AG09309 (cell line): ENCODE measurements at places on chromosomes 1 and 21.

- no peak for DNase-seq
Observed at GRCh38 chr1:201408834-201409200, 9.7 kb upstream of the LAD1 start.

DNA sequence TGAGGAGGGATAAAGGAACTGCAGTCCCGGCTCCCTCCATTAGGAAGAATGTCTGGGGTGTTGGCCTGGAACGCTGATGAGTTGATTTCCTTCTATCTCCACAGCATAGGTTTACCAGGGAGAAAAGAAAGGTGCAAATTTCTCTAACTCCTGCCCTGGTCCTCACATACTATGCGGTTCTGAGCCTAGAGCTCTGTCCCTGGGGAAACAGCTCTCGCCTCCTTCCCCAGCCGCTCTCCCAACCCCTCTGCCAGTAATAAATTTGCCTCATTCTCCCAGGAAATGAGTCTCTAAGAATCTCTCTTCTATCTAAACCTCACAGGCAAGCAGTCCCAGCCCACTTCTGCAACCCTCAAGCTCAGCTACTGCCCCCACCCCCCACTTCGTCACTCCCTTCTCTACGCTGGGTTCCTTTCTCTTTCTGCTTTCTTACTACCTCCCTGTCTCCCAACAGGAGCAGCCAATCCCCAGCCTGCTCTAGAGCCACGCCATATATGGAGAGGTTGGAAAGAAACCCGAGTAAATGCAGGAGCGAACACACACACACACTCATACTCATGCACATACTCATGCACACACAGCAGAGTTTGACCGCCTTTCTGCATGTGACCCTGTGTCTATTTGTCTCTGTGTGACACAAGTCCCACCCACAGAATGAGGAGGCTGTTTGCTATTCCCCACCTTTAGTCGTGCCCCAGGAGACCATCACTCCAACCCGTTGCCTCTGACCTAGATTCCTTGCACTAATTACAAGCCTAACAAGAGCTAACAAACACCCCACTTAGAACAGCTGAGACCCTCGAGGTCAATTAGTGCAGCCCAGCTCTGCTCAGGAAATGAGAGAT is 13.4 kb downstream of the PLEKHO1 start:
- peak; percentile 97 for DNase-seq

DNA sequence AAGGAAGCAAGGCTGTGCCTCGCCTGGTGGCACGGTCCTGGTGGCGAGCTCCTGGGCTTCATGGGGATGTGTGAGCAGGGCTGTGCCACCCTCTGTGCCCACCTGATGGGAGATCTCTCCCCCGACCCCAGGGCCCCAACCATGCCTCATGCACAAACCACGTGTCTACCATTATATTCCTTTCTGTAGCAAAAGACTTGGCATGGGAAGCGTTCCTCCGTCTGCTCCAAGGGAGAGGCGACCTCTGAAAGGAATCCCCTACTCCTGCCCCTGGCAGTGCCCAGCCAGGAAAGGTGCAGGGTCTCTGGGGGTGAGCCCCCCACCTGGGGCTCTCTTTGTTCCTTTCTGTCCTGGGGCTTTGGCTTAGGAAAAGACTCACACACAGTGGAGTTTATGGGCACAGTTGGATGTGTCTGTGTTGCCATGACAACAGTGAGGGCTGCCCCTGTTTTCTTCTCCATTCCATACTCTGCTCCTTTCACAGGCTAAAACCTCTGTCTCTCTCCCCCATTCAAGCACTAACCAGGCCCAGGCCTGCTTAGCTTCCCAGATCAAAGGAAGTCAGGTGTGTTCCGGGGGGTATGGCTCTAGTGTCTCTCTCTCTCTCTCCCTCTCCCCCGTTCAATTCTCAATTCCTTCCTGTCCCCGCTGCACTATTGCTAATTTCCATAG is 21.4 kb upstream of the LRRN2 start:
- no peak for DNase-seq

GRCh38 chr1:40317394-40318074 is 448 bp upstream of the COL9A2 start:
- DNase-seq: no peak

DNA sequence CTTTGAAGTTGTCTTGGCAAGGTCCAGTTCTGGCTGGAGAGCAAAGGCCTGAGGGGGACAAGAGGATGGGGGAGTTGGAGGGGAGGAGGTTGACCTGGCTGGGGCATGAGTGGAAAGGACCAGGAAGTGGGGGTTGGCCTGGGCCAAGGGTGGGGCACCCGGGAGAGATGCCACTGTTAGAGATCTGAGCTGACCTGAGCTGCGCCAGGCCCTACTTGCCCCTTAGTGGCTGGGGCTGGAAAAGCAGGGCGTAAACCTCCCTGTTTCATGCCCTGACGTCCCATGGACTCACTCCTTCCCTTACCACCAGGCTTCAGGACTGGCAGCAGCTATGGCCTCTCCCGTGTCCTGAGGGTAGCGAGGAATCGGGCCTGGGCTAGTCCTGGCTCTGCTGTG is 16.9 kb downstream of the FAAH start:
- no peak for DNase-seq

DNA sequence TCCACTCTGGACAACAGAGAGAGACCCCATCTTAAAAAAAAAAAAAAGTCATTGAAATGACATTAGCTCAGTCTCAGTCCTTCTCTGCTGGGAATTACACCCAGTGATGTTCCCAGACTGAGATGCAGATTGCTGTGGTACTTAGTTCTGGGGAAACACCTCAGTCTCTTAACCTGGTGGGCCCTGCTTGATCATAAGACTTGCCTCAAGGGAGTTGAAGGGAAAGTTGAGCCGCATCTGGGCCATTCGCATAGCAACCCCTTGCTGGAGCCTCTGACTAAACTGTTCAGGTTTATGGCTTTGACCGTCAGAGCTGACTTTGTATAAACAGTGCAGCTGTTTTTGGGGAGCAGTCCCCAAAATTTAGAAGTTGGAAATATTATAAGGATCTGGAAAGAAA is 13.4 kb downstream of the FCRL4 start:
- DNase-seq: no peak

GRCh38 chr1:202047977-202048376 is 37.6 kb downstream of the ELF3 start:
- DNase-seq: no peak

DNA sequence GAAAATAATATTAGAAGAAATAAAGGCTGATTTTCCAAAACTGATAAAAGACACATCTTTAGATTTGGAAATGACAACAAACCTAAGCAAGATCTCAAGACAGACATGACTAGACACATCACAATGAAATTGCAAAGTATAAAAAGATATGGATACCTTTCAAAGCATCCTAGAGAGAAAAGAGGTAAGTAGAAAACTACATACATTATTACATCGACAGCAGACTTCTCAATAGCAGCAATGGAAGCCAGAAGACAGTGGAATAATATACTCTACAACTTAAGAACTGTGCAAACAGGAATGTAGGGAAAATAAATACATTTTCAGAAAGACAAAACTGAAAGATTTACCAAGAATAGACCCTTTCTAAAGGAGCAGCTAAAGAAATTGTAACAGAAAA is 50.2 kb downstream of the DENND1B start:
- DNase-seq: no peak

GRCh38 chr1:112707221-112708001 is 484 bp upstream of the RHOC start:
- DNase-seq: peak; percentile 51

- no peak for DNase-seq
Observed at GRCh38 chr1:87518794-87519193, 190.1 kb downstream of the LMO4 start.

DNA sequence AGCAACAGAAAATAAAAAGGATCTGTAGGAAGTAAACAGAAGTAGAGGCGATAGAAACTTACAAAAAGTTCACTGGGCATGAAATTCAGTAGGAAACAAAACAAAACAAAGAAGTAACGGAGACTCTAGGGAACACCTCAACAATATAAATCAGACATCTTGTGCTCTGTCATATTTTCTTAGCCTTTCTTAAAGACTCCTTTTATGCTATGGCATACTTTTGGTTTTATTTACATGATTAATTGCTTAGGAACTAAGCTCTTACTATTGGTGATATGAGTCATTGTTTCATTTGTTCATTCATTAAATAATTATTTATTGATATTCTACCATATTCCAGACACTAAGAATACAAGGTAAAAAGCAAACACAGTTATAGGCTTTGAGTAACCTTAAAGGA is 126.6 kb downstream of the KCNT2 start:
- DNase-seq: no peak

DNA sequence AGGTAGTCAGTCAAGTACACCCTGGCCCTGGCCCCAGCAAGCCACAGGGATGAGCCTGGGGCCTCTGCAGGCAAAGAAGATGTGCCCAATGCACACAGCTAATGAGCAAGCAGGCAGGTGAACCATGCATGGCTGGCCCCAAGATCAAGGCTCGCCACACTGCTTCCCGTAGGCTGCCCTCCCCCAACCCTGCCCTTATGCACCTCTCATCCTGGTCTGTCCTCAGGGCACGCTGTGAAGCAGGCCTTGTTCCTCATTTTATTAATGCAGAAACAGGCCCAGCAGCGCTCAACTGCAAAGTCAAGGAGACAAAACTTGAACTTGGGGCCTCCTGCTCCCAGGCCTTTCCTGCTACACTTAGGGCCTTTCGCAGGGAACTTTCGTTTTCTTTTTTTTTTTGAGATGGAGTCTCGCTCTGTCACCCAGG is 35.6 kb upstream of the ID3 start:
- DNase-seq: no peak

- DNase-seq: no peak
Observed at GRCh38 chr1:66412704-66413103, 121.2 kb upstream of the SGIP1 start.

GRCh38 chr1:230079199-230080024 is 12.4 kb downstream of the GALNT2 start:
- DNase-seq: no peak

DNA sequence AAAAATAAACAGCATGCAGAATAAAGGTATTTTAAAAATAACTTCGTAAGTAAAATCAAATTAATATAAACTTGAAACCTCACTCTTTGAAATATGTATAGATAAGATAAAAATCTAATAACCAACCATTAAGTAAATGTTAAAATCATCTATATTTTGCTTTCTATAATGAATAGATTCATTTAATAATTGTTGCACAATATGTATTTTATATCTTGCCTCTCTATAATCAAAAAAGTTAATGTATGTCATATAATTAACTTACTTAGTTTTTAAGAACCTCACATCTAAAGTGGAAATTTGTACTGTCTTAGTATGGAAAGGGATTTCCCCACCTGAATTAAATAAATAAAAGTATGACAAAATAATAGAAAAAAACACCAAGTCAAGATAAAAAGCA is 42.4 kb upstream of the RBM34 start:
- no peak for DNase-seq

- no peak for DNase-seq
Observed at GRCh38 chr1:201062511-201063091, 39.1 kb upstream of the KIF21B start.

- no peak for DNase-seq
Observed at GRCh38 chr1:235423214-235423652, 56.0 kb downstream of the TBCE start.

GRCh38 chr1:242454262-242455051 is 70.0 kb downstream of the PLD5 start:
- peak; percentile 3 for DNase-seq

- DNase-seq: peak; percentile 52
Observed at GRCh38 chr1:38009088-38009840, 3.3 kb upstream of the UTP11 start.

GRCh38 chr1:37240897-37241296 is 206.6 kb upstream of the GRIK3 start:
- DNase-seq: no peak

- no peak for DNase-seq
Observed at GRCh38 chr1:181793831-181794230, 267.7 kb downstream of the ZNF648 start.

DNA sequence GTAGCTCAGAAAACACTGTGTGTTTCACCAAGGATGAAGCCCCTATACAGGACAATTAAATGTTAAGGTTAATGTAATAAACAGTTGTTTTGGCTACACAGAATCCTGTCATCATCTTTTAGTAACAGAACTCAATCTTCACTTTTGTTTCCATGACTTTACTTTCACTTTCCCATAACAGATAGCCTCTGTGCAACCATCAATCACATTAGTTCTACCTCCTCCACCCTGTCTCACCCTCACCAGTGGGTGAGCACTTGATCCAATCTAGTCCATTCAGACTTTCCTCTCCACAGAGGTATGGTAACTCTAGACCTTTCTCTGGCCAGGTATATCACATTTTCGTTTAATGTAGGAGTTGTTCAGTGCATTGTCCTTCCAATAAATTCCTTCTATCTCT is 1018.5 kb downstream of the ADGRL2 start:
- no peak for DNase-seq

DNA sequence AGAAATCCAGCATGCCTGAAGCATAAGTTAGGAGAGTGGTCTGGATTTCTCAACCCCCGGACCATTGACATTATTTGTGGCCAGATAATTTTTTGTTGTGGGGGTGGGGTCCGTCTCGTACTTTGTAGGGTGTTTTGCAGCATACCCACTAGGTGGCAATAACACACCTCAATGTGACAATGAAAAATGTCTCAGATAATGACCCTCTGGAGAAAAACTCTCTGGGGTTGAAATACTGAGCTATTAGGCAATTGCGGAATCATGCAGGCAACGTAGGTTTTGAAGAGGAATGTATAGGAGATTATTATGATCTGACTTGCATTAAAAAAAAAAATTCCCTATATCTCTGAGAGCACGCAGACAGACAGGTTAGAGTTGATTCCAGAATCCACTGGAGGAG is 25.3 kb upstream of the RRP15 start:
- no peak for DNase-seq

DNA sequence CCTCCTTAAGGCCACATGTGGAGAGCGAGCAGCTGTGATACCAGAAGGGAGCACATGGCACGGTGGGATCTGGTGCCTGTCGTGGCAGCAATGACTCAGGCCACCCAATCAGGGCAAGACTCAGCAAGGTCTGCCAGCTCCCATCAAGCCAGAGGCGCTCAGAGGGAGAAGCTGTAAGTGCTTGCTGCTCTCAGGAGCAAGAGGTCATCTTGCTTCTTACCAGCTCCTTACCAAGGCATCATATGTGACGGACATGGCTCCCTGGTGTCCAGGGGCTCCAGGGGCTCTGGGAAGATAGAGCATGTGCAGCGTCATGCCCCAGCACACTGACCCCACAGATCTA is 72.9 kb downstream of the ITPKB start:
- DNase-seq: no peak

DNA sequence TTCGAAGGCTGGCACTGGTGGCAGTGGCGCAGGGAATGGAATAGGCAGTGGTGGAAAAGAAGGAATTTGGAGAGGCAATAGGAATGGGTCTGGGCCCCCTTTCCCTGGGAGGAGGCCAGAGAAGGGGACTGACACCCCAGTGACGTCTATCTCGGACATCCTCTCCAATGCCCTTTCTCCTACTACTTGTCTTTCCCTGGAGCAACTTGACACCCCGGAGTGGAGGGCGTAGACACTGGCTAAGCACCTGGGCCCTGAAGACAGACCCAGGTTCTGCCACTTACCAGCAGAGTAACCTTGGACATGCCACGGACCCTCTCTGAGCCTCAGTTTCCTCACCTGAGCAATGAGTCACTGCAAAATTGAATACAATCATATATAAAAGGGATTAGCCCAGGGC is 86.8 kb downstream of the CAMK2N1 start:
- DNase-seq: no peak

- no peak for DNase-seq
Observed at GRCh38 chr1:153202006-153202405, 1.2 kb upstream of the LELP1 start.
